Left renal cortex interstitium (tissue), 4 donors: ENCODE measurements at places on chromosomes 16 and 17. TPM values are rescaled to one million over a fixed set of nuclear protein-coding genes. Genes with fewer than 3 reads are reported as not detected.

The HOXB2 gene
- polyA plus RNA-seq, result 63.0 TPM

The FTO gene
- 83.2 TPM for polyA plus RNA-seq

DNA sequence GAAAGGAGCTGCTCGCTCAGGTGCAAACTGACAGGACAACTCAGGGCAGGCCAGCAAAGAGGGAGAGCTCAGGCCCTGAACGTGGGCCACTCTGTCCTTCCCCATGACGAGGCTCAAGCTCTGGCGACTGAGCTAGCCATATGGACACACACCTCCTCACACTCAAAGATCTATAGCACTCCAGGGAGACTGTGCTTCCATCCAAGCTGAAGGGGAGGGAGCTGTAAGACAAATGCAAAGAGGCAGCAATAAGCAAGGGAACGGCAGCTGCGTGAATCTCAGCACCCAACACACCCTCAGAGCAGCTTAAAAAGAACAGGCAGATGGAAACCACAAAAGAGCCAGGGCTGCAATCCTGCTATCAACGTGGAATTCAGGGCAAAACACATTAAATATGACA, 13.5 kb downstream of the NUDT16L1 start:
- no peak for DNase-seq

- DNase-seq, result no peak
Measured at GRCh38 chr17:16150251-16150856, 65.0 kb downstream of the NCOR1 start.

DNA sequence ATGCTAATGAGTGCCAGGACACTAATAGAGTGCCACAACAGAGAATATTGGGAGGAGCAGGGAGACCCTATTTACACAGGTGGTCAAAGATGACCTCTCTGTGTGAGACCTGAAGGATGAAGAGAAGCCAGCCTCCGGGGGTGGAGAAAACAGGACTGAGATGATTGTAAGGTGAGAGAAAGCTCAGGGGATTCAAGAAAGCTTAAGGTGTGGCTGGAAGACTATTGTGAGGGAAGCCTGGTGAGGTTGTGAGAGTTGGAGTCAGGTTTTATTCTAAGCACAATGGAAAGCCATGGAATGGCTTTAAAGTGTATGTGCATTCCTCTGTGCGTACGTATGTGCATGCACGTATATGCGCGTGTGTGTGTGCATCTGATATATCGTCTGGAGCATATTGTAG, 10.4 kb upstream of the MARCHF10 start:
- no peak for DNase-seq

- DNase-seq, result no peak
Measured at GRCh38 chr16:52580488-52580887, 33.5 kb upstream of the TOX3 start.

- DNase-seq, result no peak
Measured at GRCh38 chr17:17128476-17129075, 77.6 kb downstream of the PLD6 start.

GRCh38 chr17:21042458-21043295, at the start of gene USP22:
TSS of gene USP22 (minus strand) at chr17:21043011. CDS start at chr17:21042835, 176 bp downstream.
- DNase-seq, result no peak

- DNase-seq, result no peak
Measured at GRCh38 chr16:85003076-85003475, 8.3 kb downstream of the ZDHHC7 start.
